ENCODE measurements at places on chromosomes 6 and 20.

- no peak for DNase-seq
Measured at GRCh38 chr20:36540551-36541211, 638 bp upstream of the MYL9 start.

DNA sequence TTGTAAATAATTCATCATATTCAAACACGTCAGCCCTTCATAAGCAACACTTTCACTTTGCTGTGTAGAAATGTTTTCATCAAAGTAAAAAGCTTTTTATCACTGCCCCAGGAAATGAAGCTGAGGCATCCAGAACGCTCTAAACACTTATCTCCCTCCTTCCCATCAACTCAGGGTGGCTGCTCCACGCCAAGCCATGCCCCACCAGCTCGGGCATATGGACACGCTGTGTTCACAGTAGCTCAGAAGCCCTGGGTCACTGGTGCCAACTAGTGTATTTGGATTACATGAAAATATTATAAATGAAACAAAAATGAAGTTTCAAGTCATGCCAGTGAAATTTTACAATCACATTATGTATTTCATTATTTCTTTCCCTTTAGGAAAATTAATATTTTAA lies 10.3 kb downstream of the PDE10A start:
- DNase-seq: no peak

GRCh38 chr6:100088009-100088408 lies 94.0 kb upstream of the MCHR2 start:
- DNase-seq: no peak

DNA sequence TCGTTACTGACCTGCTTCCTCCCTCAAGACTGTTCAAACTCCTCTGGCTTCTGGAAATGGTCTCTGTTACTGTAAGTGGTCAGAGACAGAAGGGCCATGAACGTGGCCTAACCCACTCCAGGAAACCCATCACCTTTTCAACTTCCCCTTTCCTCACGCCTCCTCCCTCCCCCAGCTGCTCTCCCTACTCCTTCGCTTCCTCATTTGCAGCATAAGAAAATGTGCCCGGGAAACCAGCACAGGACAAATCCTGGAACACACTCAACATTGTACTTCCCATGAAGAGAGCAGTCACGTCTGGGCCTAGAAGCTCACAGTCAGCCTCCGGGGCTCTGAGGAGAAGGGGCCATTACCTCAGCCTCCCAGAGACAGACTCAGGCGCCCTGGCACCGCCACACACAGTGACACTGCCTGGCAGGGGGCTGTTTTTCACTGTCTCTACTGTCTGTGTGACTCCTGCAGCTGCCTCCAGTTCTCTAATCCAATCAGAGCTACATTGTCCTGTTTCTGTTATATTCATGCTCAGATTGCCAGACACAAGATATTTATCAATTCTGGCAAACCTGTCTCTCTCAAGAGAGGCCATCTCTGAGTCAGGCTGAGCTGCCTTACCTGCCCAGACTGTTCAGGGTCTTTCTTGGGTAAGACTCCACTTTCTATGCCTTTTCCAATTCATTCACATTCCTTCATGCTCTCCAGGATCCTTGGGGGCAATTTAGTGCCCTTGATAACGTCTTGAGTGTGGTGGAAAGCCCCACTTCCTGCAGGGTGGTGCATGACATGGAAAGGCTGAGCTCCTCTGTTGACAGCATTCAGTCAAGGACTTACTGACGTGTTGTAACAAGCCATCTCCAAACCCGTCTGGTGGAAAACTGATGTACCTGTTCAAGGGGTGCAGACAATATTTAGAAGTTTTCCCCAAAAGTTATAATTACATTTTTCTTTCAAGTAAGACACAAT lies 242.2 kb downstream of the HIVEP2 start:
- DNase-seq: no peak

GRCh38 chr20:1430004-1430451 lies 36.6 kb downstream of the NSFL1C start:
- no peak for DNase-seq

- DNase-seq: no peak
Measured at GRCh38 chr6:156948807-156949206, 171.6 kb downstream of the ARID1B start.

GRCh38 chr20:53071833-53072232 lies 99.7 kb downstream of the TSHZ2 start:
- peak; percentile 26 for DNase-seq

GRCh38 chr6:125138083-125138482 lies 15.5 kb upstream of the TPD52L1 start:
- no peak for DNase-seq

DNA sequence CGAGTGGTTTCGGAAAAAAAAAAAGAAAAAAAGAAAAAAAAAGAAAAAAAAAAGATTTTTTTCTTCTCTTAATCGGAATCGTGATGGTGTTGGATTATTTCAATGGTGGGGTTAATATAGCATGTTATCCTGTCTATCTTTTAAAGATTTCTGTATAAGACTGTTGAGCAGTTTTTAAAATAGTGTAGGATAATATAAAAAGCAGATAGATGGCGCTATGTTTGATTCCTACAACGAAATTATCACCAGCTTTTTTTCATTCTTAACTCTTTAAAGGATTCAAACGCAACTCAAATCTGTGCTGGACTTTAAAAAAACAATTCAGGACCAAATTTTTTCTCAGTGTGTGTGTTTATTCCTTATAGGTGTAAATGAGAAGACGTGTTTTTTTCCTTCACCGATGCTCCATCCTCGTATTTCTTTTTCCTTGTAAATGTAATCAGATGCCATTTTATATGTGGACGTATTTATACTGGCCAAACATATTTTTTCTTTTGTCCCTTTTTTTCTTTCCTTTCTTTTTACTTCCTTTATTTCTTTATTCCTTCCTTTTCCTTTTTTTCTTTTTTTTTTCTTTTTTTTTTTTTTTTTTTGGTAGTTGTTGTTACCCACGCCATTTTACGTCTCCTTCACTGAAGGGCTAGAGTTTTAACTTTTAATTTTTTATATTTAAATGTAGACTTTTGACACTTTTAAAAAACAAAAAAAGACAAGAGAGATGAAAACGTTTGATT lies 3.6 kb downstream of the SOX4 start:
- DNase-seq: no peak

- DNase-seq: no peak
Measured at GRCh38 chr20:47102629-47103028, 208.0 kb downstream of the EYA2 start.

DNA sequence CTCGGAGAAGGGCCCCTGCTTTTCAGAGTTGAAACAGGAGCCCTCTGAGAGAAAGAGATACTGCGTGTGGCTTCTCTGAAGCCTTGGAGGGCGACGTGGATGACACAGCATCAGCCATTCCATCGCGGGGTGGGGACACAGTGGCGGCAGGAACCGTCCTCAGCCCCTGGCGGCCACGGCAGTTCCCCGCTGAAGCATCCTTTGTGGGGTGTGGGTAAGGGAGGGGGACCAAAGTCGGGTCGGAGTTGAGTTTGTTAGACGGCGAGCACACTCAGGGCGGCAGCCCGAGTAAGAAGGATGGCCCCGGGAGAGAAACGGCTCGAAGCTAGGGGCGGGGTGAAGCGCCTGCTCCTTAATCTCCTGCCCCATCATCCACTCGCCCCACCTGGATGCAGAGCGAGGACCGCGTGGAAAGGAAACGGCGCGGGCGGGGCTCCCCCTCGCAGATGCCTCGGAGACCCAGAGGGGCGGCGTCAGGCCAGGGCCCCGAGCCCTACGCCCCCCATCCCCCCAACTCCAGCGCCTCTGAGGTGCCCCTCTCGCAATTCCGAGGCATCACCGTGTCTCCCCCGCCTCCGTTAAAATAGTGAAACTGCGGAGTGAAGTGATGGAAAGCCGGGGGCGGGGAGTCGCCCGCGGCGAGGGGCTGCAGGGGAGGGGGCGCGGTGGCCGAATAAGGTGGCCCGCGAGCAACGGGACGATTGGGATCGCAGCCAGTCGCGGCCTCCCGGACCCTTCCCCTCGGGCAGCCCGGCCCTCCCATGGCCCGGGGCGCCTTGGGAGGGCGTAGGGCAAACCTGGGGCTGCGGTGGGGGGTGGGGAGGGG lies 796 bp upstream of the RREB1 start:
- DNase-seq: peak; percentile 67

GRCh38 chr6:117985916-117986315 lies 78.9 kb downstream of the SLC35F1 start:
- no peak for DNase-seq

- no peak for DNase-seq
Measured at GRCh38 chr20:64160118-64160517, 4.1 kb upstream of the MYT1 start.

DNA sequence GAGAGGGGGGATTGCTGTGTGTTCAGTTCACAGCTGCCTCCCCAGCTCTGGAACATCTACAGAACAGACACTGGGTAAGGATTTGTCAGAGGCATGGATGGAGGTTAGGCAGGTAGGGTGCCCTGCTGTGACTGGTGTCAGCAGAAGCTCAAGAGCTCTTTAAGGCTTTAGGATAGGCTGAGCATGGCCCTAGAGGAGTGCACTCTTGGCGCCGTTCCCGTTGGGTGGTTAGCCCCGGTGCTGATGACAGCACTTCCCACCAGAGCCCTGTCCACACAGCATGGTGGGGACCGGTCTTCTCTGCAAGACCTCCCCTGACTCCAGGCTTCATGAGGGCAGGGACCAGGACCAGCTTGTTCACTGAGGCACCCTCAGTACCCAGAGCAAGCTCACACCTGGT lies 262.0 kb downstream of the BMP7 start:
- DNase-seq: no peak

DNA sequence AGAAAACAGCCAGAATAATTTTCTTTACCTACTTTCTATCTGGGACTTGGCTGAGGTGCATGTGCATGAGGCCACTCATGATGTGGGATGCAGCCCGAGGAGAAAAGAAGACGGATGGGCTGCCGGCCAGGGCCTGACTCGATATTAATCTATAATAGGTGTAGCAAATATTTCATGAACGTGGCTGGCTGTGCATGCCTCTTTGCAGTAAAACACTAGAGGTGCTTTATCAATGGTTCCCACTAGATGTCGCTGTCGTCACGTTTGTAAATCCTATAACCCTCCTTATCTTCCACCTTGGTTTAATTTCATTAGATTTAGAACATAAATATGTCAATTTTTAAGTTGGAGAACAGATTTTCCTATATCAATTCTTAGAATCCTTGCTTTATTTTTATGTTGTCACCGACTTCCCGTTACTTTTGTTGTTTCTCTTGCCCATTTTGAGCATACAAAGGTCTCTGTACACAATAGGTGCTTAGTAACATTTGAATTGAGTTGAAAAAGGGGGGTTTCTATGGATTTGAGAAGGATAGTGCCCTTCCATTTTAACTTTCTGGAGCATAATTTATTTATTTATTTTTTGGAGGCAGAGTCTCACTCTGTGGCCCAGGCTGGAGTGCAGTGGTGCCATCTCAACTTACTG lies 19.6 kb upstream of the FERMT1 start:
- DNase-seq: no peak

GRCh38 chr20:64077094-64077493 lies 2.2 kb downstream of the RGS19 start:
- no peak for DNase-seq

GRCh38 chr6:147677647-147678046 lies 169.2 kb downstream of the SAMD5 start:
- DNase-seq: no peak

DNA sequence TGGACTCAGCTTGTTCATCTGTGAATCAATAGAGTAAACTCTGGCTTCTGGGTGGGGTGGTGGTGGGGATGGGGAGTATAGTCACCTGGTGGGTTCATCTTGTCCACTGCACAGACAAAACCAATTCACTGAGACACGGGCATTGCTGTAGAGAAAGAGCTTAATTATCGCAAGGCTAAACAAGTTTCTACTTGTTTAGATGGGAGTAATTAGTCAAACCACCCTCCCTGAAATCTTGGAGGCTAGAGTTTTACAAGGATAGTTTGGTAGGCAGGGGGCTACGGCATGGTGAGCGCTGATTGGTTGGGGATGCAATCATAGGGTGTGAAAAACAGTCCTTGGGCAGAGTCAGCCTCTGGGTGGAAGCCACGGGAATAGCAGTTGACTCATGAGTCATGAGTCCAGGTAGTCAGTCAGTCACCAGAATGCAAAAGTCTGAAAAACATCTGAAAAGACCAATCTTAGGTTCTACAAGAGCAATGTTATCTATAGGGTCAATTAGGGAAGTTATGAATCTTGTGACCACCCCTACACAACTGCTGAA lies 77.8 kb downstream of the STMND1 start:
- no peak for DNase-seq

GRCh38 chr6:65170273-65170672 lies 536.8 kb downstream of the EYS start:
- DNase-seq: no peak

- DNase-seq: no peak
Measured at GRCh38 chr6:156747715-156748114, 29.5 kb upstream of the ARID1B start.

DNA sequence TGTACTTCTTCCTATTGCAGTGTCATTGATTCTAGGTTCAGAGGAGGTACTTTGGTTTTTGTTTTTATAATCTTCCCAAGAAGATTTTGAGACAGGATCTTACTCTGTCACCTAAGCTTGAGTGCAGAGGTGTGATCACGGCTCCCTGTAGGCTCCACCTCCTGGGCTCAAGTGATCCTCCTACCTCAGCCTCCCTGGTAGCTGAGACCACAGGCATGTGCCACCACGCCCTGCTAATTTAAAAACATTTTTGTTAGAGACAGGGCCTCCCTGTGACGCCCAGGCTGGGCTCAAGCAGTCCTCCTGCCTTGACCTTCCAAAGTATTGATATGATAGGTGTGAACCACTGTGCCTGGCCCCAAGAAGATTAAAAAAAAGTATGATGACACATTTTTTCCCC lies 3.4 kb upstream of the SLC17A5 start:
- no peak for DNase-seq

GRCh38 chr6:168280899-168281245 lies 38.7 kb downstream of the DACT2 start:
- no peak for DNase-seq

- DNase-seq: no peak
Measured at GRCh38 chr20:13771853-13772453, 12.8 kb downstream of the ESF1 start.

DNA sequence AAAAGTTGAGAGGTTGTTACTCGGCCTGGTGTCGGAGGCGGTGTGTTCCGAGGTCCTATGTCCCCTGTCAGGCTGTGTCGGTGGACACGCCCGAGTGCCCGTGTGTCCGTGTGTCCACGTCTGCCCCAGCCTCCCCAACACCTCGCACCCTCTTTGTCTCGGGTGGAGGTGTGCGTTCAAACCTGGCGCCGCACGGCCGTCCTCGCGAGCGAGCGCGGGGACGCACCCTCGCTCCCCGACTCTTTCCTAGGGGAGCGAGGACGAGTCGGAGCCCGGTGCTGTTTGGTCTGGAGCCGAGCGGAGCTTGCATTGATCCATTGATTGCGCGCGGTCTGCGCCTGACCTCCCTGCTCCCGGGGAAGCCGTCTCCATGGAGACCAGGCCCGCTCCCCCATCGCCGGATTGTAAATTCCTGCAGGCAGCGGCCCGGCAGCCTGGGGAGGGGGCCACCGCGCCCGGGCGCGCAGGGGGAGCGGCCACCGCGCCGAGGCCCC lies 411 bp upstream of the SCUBE3 start:
- DNase-seq: no peak

DNA sequence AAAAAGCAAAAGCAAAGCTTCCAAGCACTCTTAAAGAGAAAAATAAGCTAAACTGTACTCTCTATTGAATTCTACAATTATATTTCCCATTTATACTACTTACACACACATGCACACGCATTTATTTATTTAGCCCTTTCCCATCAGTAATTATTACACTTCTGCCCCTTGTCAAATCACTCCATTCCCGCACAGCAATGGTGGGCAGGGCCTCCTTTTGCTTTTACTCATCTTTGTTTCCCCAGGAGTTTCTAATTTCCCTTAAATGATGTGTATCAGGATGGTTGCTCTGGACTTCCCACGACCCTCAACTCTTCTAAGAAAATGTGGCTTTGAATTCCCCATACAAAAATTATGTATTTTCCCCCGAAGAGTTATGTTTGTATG lies 19.9 kb downstream of the PXT1 start:
- no peak for DNase-seq

GRCh38 chr20:11952639-11953038 lies 34.9 kb downstream of the BTBD3 start:
- DNase-seq: no peak

All from stimulated activated CD4-positive, alpha-beta T cell treated with anti-CD3 and anti-CD28 coated beads, Interleukin-4, amount 100 ng/mL, for 1 hour (primary cell).